ENCODE measurements at places on chromosomes 2 and 18. TPM values are rescaled to one million over a fixed set of nuclear protein-coding genes. Genes with fewer than 3 reads are reported as not detected.

Gene SDC1
- total RNA-seq: 35.1 TPM

Gene PDE1A
- total RNA-seq: 3.3 TPM

DNA sequence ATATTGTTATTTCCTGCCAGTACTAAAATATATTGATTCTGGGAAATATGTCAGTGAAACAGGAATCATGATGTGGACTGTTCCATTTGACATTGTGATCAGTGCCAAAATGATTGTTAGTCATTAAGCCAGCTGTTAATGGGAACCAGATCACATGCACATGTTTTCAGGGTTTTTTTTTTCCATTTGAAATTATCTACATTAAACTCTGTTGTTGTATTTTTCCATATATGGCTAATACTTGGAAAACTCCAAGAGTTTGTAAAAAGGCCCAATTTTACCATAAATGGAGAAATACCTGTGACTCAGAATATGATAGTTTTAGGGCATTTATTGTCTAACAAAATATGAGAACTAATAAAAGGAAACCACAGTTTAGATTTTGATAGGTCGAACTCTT, 13.4 kb downstream of the ITGAV start:
- H3K36me3 ChIP-seq: peaks cover 2% of the 10 kb centered on the region
- no peaks in the 10 kb centered on the region for H3K27me3 ChIP-seq
- H3K27ac ChIP-seq: no peak overlapping the region
- no peak overlapping the region for H3K4me3 ChIP-seq
- DNase-seq: no peak

Gene BMP10
- not detected for total RNA-seq

DNA sequence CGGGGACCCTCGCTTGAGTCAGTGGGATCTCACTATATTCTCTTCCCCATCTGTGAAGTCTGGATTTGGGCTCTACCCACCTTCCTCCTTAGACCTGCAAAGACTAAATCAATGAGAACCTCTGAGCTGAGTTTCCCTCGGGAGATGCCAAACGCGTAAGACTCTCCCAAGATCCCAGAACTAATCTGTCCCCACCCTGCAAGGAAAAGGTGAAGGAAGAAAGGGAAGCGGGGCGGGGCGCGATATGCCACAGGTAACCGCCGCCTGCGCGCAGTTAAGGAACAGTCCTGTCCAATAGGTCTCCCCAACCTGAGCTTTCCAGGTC, 780 bp downstream of the SRD5A2 start:
- H3K36me3 ChIP-seq: no peaks in the 10 kb centered on the region
- DNase-seq: no peak
- peaks cover 68% of the 10 kb centered on the region for H3K27me3 ChIP-seq
- peak overlapping the region; percentile 65 for H3K4me3 ChIP-seq
- H3K4me1 ChIP-seq: peaks cover 3% of the 10 kb centered on the region

DNA sequence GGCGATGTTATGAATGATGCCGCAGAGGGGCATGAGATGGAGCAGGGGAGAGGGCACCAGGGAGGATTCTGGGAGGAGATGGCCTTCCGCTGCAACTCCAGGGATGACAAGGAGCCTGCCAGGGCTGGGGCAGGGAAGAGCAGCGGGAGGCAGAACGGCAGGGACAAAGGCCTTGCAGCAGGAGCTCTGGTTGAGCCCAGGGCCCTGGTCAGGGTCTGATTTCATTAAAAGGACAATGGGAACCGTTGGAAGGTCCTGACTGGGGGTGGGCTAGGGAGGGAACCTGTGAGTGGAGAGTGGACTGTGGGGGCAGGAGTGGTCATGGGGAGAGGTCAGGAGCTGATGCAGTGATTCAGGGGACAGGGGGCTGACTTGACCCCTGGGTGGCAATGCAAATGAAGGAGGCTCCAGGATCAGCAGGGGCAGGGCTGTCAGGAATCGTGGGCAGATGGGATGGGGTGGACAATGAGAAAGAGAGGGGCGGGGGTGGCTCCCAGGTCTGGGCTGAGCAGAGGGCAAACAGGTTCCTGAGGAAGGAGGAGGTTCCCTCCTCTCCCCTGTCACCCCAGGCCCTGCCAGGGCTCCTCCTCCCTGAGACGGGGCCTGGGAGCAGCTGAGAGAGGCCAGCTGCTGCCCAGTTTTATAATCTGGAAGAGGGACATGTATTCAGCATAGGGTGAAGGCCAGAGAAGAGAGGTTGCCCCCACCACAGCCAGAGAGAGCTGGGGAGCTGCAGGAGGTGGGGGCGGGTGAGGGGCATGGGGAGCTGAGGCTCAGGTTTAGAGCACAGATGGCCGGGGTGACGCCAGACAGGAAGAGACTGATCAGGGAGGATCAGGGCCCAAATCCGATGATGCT, 7.3 kb upstream of the DUSP2 start:
- H3K36me3 ChIP-seq: no peaks in the 10 kb centered on the region
- H3K27ac ChIP-seq: no peak overlapping the region
- no peak overlapping the region for H3K4me3 ChIP-seq
- H3K4me1 ChIP-seq: no peaks in the 10 kb centered on the region
- peaks cover 17% of the 10 kb centered on the region for H3K27me3 ChIP-seq

DNA sequence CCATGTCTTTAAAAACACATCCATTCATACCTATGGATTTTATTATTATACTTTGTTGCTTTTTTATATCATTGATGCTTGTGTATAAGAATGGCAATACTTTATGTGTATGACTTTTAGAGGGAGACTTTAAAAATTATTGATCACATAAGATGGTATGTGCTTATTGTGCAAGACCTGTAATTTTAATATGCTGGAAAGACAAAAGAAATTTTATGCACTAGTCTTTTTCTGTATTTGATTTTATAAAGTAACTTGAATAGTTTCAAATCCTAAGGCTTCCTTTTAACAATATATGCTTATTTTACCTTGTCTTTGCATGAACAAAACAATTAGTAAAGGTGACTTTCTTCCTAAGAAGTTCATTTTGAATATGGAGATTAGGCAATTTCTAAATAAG, 226.4 kb downstream of the PARD3B start:
- no peak for DNase-seq
- no peaks in the 10 kb centered on the region for H3K36me3 ChIP-seq
- no peaks in the 10 kb centered on the region for H3K27me3 ChIP-seq
- H3K4me3 ChIP-seq: no peak overlapping the region
- H3K27ac ChIP-seq: no peak overlapping the region

Gene VSNL1
- 1.1 TPM for total RNA-seq

- H3K36me3 ChIP-seq: peaks cover 13% of the 10 kb centered on the region
- no peaks in the 10 kb centered on the region for H3K27me3 ChIP-seq
- DNase-seq: no peak
- peaks cover 2% of the 10 kb centered on the region for H3K4me1 ChIP-seq
Measured at GRCh38 chr2:8965216-8965969, 38.1 kb downstream of the MBOAT2 start.

DNA sequence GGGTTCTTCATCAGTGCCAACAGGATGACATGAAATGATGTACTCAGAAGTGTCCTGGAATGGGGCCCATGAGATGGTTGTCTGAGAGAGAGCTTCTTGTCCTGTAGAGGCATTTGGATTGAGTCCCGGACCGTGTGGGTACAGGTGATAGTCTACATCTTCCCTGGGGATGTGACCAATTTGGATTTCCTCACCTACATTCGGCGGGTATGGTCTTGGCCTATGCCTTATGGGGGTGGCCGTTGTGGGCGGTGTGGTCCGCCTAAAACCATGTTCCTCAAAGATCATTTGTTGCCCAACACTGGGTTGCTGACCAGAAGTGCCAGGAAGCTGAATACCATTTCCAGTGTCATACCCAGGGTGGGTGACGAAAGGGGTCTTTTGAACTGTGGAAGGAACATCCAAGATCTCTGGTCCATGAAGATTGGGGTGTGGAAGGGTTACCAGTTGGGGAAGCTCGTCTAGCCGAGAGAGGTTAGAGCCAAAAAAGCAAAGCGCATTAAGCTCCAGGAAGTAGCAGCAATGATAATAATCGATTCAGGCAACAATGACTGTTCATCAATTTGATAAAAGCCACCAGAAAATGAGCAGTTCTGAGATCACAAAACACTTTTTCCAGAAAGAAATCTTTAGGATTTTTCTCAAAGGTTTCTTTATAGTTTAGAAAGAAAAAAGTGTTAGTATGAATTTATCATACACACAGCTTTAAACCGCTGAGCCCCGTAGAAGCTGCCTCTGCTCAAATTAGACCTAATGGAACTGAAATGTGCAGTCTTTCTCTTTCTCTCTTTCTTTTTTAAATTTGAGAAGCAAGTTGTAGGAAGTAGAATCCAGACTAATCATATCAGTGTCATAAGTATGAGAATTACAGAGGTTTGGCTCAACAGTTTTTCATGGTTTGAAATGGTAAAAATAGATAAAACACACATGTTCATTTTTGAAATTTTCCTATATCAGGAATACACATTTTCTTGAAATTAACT, 60.3 kb downstream of the ATIC start:
- no peak for DNase-seq
- H3K36me3 ChIP-seq: peaks cover 68% of the 10 kb centered on the region
- H3K4me1 ChIP-seq: peaks cover 20% of the 10 kb centered on the region
- H3K4me3 ChIP-seq: no peak overlapping the region
- H3K27ac ChIP-seq: peak overlapping the region; percentile 23

DNA sequence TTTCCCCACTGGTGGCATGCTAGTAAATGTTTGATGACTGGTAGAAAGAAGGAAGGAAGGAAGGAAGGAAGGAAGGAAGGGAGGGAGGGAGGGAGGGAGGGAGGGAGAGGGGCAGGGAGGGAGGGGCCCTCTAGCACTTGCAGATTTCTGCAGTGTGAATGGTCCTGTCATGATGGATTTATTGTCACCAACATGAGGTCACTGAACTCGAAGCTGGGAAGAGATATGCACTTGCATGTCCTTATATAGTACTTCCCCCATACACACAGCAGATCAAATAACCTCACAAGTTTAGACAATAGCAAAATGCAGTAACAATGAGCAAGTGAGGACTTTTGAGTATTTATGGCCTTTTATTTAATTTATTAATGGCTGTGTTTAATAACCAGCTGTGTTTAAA, 44.5 kb upstream of the CXCR4 start:
- no peak overlapping the region for H3K4me3 ChIP-seq
- H3K27ac ChIP-seq: no peak overlapping the region
- peaks cover under 1% of the 10 kb centered on the region for H3K4me1 ChIP-seq
- H3K27me3 ChIP-seq: no peaks in the 10 kb centered on the region
- DNase-seq: no peak

Gene STPG4
- 0.33 TPM for total RNA-seq

Gene PAX3
- total RNA-seq: not detected

DNA sequence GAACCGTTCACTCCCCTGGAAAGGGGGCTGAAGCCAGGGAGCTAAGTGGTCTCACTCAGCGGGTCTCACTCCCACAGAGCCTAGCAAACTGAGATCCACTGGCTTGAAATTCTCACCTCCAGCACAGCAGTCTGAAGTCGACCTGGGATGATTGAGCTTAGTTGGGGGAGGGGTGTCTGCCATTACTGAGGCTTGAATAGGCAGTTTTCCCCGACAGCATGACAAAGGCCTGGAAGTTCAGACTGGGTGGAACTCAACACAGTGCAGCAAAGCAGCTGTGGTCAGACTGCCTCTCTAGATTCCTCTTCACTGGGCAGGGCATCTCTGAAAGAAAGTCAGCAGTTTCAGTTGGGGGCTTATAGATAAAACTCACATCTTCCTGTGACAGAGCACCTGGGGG, 292.5 kb downstream of the NUP35 start:
- peak overlapping the region; percentile 50 for H3K27ac ChIP-seq
- no peak overlapping the region for H3K4me3 ChIP-seq
- no peaks in the 10 kb centered on the region for H3K36me3 ChIP-seq
- H3K4me1 ChIP-seq: peaks cover 16% of the 10 kb centered on the region
- DNase-seq: no peak

- H3K27ac ChIP-seq: no peak overlapping the region
- no peaks in the 10 kb centered on the region for H3K36me3 ChIP-seq
- H3K27me3 ChIP-seq: peaks cover 10% of the 10 kb centered on the region
- DNase-seq: no peak
Measured at GRCh38 chr2:219782737-219783348, 155.4 kb downstream of the SLC4A3 start.

Gene TCF7L1
- total RNA-seq: 57.2 TPM

DNA sequence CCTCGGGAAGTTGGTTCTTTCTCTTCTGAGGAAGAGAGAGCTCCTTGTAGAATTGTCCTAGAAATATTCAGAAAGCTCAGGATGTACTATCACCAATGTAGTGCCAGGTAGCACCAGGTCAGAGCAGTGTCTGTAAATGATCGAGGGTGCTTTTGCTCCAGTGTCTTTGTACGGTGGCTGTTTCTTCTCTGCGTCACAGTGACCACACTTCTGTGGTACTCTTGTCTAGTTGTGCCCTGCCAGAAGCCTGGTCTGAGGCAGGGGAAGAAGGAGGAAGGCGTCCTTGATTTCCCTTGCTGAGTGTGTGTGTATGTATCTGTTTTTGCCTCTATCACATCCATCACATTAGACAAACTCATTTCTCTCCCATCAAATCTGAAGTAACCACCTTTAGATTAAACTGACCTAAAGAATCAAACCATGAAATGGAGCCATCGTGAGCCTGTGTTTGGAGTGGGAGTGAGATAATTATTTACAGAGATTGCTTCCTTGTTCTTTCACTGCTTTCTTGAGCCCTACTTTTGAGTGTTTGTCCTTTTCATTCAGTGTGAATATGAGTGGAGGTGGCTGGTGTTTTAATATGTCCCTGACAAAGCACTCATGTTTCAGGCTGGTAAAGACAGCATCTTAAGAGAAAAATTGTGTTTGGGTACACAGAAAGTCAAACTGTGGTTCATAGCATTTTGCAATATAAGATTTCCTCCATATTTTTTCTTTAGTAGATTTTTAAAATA, 97.2 kb downstream of the ACOXL start:
- peaks cover 4% of the 10 kb centered on the region for H3K27me3 ChIP-seq
- H3K4me3 ChIP-seq: no peak overlapping the region
- no peak for DNase-seq
- H3K36me3 ChIP-seq: no peaks in the 10 kb centered on the region
- peak overlapping the region; percentile 10 for H3K27ac ChIP-seq

GRCh38 chr18:23012249-23012648, 79.1 kb downstream of the RBBP8 start:
- no peak overlapping the region for H3K4me3 ChIP-seq
- no peaks in the 10 kb centered on the region for H3K4me1 ChIP-seq
- no peak for DNase-seq
- no peaks in the 10 kb centered on the region for H3K27me3 ChIP-seq

- H3K27ac ChIP-seq: no peak overlapping the region
- H3K36me3 ChIP-seq: peaks cover 3% of the 10 kb centered on the region
- no peak overlapping the region for H3K4me3 ChIP-seq
- H3K4me1 ChIP-seq: peaks cover 5% of the 10 kb centered on the region
- no peak for DNase-seq
- peaks cover 6% of the 10 kb centered on the region for H3K27me3 ChIP-seq
Measured at GRCh38 chr18:24369426-24369825, 28.2 kb downstream of the OSBPL1A start.

- peaks cover 37% of the 10 kb centered on the region for H3K27me3 ChIP-seq
- H3K36me3 ChIP-seq: no peaks in the 10 kb centered on the region
- peaks cover 29% of the 10 kb centered on the region for H3K4me1 ChIP-seq
- peak overlapping the region; percentile 61 for H3K4me3 ChIP-seq
- peak overlapping the region; percentile 27 for H3K27ac ChIP-seq
Measured at GRCh38 chr2:143936848-143937722, 582.8 kb downstream of the ZEB2 start.

Gene SKA1
- 13.5 TPM for total RNA-seq

Data from progenitor cell of endocrine pancreas (in vitro differentiated cells).